ENCODE measurements at places on chromosomes 11 and 22.

DNA sequence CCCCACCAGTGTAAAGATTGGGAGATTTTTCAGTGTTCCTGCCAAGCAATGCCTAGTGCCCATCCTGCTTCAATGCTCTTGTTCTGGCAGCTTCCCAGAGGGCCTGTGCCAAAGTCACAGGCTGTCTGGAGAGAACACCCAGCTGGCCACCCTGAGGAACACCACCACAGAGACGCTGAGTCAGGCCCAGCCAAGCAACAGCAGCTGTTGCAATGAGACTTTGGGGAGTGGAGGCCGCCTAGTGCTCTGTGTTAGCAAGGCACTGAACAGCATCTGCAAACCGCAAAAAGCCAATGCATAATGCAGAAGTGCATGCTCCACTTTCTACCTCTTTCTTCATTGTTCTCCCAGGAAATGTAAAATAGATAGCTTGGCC is 168.1 kb downstream of the NXPE2 start:
- no peak for DNase-seq

DNA sequence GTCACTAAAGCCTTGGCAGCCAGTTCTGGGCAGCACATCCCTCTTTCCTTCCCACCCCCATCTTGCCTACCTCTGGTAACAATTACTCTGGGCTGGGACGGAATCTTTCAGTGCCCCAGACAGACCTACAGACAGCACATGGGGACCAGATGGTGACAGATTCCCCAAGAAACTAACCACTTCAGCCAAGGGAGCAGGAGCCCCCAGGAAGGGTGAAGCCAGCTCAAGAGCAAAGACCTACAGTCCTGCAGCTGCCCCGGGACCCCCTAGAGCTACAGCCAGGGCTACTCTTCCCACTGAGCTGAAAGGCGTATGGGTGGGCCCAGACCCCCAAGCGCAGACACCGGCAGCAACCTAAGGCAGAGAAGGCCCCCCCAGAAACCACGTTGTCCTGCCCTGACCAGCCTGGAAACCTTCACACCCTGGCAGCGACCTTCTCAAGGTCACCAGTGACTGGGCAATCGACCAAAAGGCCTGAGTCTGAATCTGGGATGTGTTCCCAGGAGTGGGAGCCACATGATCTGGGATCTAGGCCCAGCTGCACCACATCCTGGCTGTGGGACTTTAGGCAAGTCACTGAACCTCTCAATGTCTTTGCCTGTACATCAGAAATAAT is 65.8 kb downstream of the LRRC32 start:
- DNase-seq: peak; percentile 68

- no peak for DNase-seq
These were observed 1.4 kb downstream of the PACSIN3 start for GRCh38 chr11:47184711-47185304.

- no peak for DNase-seq
These were observed at the start of gene SLC22A12 for GRCh38 chr11:64590763-64591221. SLC22A12 (plus strand) TSS chr11:64591220; CDS start chr11:64591557, 337 bp downstream.

DNA sequence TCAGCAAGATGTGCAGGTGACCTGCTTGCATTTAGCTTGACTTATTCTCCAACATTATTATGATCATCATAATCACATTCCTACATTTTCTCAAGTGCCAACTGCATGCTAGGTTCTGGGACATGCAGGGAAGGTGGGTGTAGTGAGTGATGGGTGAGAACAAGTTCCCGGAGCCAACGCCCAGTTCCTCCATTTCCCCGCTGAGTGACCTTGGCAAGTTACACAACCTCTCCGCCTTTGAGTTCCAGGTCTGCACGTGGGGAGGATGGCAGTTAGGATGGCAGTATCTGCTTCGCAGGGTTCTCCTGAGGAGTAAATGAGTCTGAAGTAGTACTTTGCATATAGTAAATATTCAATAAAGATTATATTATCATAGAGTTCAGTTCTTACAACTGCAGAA is 140.3 kb downstream of the GRIK4 start:
- no peak for DNase-seq

- DNase-seq: no peak
These were observed 32.6 kb upstream of the PRDM11 start for GRCh38 chr11:45113807-45114206.

- no peak for DNase-seq
These were observed 227.7 kb upstream of the B3GAT1 start for GRCh38 chr11:134639586-134640330.

DNA sequence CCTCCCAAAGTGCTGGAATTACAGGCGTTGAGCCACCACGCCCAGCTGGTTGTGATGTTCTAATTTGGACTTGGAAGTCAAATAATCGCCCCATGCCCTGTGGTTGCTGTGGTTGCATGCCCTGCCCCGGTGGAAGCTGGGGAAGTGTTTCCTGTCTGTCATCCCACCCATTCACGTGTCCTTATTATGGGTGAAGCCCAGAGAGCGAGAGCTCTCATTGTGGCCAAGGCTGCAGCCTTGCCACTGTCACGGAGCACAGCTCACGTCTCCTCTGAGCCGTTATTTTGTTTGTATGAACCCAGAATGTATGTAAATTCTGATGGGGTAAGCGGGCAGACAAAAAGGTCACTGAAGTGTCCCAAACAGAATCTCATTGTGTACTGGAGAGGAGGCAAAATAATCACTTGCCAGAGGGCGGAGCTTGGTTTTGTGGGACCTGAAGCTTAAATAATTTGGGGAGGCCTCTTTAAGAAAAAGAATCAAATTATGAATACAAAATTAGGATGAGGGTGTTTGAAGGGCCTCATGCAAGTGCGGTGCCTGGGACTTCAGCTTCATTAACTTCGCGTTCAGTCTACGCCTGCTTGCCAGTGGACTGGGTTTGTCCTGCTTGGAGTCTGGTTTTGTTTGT is 25.8 kb upstream of the TREH start:
- no peak for DNase-seq

DNA sequence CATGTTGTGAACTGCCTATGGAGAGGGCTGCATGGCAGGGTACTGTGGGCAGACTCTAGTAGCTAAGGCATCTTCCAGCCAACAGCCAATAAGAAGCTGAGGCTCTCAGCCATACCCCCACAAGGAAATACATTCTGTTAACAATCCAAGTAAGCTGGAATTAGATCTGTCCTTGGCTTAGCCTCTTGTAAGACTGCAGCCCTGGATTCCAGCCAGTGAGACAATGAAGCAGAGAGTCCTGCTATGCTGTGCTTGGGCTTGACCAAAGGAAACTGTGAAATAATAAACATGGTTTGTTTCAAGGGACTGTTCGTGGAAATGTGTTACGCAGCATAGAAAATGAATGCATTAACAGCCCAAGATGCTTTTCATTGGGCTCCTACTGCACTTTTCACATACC is 1097.4 kb upstream of the CCDC90B start:
- peak; percentile 3 for DNase-seq

GRCh38 chr11:86932259-86932585 is 23.0 kb downstream of the FZD4 start:
- DNase-seq: no peak

DNA sequence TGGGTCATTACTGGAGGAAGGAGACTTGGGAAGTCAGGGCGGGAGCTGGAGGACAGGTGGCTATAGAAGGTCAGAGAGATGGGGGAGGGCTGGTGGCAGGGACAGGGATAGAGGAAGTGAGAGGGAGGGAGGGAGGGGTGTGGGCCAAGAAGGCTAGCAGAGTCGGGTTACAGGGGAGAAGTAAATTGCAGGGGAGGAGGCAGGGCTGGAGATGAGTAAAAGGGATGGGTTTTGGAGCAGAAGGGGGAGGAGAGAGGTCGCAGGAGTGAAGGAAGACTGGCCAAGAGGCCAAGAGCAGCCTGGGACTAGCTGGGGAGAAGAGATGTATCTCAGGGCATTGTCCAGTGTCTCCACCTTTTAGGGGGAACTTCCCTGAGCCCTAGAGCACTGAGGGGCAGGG is 33.0 kb downstream of the LRRC10B start:
- no peak for DNase-seq

GRCh38 chr11:124194293-124195188 is 11.4 kb downstream of the OR10D3 start:
- no peak for DNase-seq

GRCh38 chr22:41273128-41273527 is 12.9 kb downstream of the RANGAP1 start:
- no peak for DNase-seq

DNA sequence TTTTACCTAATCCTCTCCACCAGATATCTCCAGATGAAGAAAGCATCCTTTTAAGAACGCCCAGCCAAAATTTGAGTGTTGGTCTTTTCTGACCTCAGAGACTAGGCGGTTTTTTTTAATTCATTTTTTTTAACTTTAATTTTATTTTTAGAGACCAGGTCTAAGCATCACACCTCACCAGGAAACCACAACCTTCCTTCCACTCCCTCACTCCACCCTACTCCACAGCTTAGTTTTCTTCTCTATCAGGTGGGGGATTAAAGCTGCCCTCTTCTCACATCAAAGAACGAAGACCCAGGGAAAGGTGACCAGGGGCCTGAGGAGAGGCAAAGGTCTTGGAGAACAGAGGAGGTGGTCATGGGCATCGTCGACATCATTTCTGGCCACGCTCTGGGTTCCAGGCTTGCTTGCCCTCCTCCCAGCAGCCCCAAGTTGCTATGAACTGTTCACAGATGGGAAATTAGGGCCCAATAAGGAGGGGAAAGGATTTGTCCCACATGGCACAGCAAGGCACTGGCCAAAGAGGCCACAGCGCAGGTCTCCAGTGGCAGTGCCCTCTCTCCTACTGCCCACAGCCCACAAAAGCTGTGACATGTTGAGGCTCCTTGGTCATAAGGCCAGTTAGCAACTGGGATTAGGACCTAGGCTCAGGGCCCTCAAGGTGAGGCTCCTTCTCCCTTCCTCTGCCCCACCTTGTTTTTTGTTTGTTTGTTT is 1.4 kb upstream of the PEX16 start:
- no peak for DNase-seq

- DNase-seq: no peak
These were observed 7.6 kb downstream of the TP53I11 start for GRCh38 chr11:44943118-44943517.

DNA sequence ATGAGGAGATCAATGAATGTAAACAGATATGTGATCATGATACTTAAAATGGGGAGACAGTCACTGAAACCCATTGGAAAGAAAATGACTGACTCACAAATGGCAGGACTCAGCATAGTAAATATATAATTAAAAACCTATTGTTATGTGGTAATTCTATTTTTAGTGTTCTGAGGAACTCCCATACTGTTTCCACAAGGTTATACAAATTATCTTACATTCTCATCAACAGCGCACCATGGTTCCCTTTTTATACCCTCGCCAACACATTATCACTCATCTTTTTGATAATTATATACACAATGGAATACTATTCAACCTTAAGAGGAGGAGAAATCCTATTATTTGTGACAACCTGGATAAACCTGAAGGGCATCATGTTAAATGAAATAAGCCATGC is 17.1 kb downstream of the OR5B21 start:
- DNase-seq: no peak

GRCh38 chr11:126194121-126194543 is 17.3 kb downstream of the RPUSD4 start:
- peak; percentile 32 for DNase-seq

DNA sequence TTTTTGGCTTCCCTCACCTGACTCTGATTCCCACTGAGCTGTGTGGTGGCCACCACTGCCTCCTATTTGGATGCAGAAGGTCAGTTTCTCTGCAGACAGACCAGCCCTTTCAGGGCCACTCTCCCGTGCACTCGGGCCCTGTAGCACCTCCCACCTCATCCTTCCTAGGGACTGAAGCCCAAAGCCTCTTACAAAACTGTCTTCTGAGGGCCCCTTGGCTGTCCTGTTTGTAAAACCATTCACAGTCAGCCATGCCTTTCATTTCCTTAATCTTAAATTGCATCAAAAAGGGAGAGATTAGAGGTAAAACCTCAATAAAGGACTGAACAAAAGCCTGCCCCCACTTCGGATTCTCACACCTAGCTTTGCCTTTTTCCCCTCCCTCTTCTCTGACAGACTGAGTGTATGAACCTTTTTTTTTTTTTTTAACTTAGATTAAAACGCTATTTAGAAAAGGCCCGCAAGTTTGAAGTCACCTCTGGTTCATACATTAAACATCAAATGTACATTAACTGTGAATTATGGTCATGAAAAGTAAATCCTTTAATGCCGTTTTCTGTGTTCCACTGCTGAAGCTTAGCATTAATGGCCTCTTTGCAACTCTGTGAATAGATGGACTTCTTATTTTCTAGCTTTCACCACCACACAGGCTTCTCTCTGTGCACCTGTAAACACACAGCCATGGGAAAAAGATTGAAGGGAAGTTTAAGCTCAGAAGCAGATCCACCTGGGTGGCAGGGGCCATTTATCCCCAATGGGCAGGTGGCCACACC is 247.2 kb upstream of the CADM1 start:
- no peak for DNase-seq

GRCh38 chr11:10058356-10058755 is 235.7 kb downstream of the SBF2 start:
- no peak for DNase-seq

GRCh38 chr11:134469627-134470026 is 57.6 kb upstream of the B3GAT1 start:
- DNase-seq: no peak

GRCh38 chr11:83835423-83835822 is 549.3 kb upstream of the CCDC90B start:
- no peak for DNase-seq

GRCh38 chr11:68508425-68508824 is 47.9 kb downstream of the PPP6R3 start:
- peak; percentile 9 for DNase-seq

DNA sequence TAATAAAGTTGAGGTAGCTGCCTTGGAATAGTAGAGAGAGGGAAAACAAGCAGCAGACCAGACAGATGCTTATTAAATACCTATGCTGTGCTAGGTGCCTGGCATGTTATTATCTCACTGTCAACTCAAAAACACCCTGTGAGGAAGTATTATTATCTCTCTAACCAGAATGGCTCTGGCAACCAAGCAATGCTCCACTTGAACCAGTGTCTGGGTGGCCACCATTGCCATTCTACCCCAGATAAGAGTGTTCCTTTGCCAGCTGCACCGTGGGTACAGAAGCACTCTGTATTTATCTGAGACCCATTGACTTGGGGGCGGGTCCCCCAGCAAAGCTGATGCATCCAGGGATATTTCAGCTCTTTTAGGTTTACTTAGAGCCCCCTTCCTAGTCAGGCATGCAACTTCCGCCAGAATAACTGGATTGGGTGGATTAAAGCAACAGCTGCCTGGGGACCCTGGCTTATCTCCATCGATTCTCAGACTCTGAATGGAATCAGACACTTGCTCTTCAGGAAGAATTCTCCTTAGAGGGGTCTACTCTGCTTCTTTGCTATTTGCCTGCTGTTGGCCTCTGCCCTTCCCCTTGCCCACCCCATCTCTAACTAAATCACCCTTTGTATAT is 49.1 kb downstream of the RCN1 start:
- no peak for DNase-seq
